CD4-positive, alpha-beta T cell treated with Interleukin-2 at 100 ng/mL for 4 hours (primary cell): ENCODE measurements at places on chromosomes 4 and X.
A peak's percentile ranks its signal among the peaks of the same experiment; 100 is the strongest.

GRCh38 chr4:176383273-176384077, 63.7 kb downstream of the SPCS3 start:
- no peak for DNase-seq

GRCh38 chr4:33467291-33467690, 2747.1 kb downstream of the PCDH7 start:
- no peak for DNase-seq

DNA sequence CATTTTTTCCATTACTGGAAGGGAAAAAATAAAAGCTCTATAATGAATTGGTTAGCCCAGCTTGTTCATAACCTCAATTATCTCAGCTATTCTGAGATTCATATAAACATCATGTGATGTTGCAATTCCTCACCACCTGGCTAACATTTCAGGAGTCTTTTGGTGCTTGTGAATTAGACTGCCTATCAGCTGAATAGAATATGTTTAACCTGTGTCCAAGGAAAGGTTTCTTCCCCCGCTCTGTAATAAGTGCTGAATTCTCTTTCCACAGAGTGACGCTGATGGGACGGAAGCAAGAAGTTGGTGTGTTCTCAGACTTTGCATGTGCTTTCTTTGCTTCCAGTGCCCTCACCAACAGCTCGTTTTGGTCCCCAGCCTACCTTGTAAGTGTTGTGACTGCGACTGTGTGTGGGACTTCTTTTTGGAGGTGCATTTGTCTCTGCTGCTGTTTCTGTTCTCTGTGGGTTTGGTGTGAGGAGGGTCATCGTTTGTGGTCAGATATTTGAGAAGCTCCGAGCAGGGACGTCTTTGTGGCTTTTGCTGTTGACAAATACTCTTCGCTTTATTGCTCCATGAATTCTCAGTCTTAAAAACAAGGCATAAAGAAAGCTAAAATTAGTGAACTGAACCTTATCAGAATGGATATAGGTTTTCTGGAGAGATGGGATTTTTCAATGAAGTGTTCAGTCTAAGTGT, 61.7 kb downstream of the PPARGC1A start:
- DNase-seq: no peak

DNA sequence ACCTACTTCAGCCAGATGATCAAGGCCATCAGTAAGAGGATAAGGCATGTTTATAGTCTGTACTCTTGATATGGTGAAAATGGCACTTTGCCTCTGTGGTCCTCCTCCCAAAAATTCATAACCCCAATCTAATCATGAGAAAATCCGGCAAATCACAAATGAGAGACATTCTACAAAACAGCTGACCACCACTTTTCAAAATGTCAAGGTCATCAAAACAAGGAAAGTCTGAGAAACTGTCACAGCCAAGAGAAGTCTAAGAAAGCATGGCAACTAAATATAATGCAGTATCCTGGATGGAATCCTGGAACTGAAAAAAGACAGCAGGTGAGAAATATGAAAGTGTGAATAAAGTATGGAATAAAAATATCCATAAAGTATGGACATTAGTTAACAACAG, 226.6 kb upstream of the INTU start:
- DNase-seq: no peak

DNA sequence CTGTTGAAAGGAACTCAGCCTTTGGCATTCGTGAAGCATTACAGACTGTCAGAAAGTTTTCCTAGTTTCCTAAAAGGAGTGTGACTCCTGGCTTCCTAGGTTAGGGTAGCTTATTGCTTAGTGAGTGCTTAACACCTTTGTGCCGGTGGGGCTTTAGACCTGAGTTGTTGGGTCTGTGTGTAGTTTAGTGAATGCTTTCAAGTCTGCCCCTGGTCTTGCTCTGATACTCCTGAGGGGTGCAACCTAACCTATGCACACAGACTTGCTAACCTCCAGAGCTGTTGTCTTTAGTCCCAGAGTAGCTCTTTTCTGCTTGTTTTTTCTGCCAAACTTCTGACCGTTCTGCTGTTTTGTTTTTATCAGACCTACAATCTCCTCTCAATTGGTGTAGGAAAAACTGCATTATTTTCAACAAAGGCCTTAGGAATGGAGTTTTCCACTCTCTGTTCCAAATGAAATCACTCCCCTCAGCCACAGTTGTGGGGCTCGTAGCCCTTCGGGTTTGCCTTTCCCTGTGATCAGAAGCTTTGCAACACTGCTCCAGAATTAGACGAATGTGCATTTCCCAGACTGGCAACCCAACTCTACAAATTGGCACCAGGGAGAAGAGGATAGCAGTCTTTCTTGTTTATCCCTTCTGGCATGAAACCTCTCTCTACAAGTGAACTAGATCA, 1399.1 kb upstream of the PCDH7 start:
- DNase-seq: no peak

DNA sequence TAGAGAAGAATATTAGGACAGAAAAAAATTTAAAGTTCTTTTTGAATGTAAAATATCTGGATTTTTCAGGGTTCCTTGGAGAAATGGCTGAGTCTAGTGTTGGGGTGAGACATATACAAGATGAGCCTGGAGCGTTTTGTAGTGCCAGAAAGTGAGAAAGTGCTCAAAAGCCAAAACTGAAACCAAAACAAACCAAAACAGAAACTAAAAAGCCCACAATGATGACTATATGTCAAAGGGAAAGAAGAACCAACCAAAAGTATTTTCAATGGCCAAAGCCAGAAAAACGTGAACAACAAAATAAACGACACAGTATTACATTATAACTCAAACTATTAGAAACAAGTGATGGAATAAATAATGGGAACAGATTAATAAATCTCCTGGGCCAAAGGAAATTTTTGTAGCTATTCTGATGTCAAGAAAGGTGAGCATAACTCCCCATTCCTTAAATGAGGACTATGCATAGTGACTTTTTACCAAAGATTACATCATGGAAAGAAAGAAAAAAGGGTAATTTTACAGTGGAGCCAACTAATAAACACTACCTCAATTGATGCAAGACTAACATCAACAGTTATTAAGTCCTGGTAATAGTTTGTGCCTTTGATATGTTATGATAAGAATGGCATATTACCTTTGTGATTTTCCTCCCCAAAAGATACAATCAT, 1137.6 kb downstream of the C4orf33 start:
- DNase-seq: peak; percentile 1

- no peak for DNase-seq
Observed at GRCh38 chrX:47212381-47213293, 5.8 kb upstream of the CDK16 start.

DNA sequence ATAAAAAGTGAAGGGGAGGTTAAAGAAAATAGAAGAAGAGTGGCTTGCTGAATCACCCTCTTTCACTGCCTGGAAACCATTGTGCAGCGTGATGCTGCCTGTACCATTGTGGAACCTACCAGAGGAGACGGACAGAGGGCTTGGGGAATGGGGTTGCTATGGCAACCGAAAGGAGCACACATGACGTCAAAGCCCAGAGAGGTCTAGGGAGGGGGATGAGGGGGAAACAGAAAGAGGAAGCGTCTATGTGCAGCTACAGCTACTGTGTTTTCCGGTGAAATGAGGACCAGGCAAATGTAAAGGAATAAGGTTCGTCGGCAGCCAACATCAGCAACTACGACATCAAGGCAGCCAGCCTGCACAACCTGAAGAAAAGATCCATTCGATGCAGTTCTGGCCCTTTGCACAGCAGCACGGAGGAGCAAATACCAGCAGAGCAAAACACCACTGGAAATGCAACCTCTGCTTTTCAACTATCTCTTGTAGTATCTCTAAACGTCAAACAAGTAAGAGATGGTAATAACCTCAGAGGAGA, at the start of gene MAPK10:
Gene MAPK10, minus strand, starts transcription at position 110 of the 535 bp plus-strand sequence.
- DNase-seq: peak; percentile 51

DNA sequence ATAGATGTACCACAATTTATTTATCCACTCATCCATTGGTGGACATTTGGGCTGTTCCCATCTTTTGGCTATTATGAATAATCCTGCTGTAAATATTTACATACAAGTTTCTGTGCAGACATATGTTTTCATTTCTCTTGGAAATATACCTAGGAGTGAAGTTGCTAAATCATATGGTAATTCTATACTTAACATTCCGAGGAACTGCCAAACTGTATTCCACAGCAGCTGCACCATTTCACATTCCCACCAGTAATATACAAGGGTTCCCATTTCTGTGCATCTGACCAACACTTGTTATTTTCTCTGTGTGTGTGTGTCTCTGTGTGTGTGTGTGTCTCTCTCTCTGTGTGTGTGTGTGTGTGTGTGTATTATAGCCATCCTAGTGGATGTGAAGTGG, 15.4 kb upstream of the DOCK11 start:
- no peak for DNase-seq

- no peak for DNase-seq
Observed at GRCh38 chr4:72318421-72319170, 250.4 kb downstream of the ADAMTS3 start.

GRCh38 chrX:45596188-45596808, 395.6 kb upstream of the DIPK2B start:
- no peak for DNase-seq

DNA sequence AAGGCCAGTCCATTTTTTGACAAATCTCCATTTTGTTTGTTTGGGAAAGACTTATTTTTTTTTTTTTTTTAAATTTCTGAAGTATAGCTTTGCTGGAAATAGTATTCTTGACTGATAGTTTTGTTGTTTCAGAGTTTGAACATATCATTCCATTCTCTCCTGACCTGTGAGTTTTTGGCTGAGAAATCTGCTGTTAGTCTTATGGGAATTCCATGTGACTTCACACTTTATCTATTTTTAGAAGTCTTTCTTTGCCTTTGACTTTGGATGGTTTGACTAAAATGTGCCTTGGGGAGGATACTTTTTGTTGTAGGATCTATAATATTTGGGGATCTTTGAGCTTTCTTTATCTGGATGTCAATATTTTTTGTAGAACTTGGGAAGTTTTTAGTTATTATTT, 10.7 kb upstream of the ADAM29 start:
- DNase-seq: no peak

- peak; percentile 46 for DNase-seq
Observed at GRCh38 chrX:55907968-55908607, 190.5 kb downstream of the RRAGB start.

GRCh38 chr4:169957785-169958184, 68.4 kb downstream of the MFAP3L start:
- no peak for DNase-seq

- no peak for DNase-seq
Observed at GRCh38 chr4:120750152-120750525, 172.4 kb downstream of the PRDM5 start.

- no peak for DNase-seq
Observed at GRCh38 chrX:15274946-15275345, 5.1 kb upstream of the ASB9 start.

DNA sequence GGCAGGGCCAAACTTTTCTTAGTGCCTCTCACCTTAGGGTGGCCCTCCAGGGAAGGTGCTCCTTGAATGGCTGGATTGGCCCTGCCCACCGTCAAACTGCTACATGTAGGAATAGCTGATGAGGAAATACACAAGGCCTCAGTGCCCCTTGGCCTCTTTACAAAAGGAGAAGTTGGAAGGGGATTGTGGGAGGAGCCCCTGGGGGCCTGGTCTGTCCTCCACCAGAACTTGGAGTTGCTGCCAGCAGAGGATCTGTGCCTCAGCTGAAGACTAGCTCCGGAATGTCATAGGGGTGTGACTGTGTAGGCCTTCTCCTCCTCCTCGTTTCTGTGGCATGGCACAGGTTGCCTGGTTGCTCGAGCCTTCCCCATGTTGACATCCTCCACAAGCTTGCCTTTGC, 142.7 kb downstream of the AMMECR1 start:
- DNase-seq: no peak

GRCh38 chrX:72366178-72366577, 60.5 kb upstream of the CITED1 start:
- DNase-seq: no peak

GRCh38 chrX:17535229-17535628, 160.2 kb downstream of the NHS start:
- peak; percentile 34 for DNase-seq

DNA sequence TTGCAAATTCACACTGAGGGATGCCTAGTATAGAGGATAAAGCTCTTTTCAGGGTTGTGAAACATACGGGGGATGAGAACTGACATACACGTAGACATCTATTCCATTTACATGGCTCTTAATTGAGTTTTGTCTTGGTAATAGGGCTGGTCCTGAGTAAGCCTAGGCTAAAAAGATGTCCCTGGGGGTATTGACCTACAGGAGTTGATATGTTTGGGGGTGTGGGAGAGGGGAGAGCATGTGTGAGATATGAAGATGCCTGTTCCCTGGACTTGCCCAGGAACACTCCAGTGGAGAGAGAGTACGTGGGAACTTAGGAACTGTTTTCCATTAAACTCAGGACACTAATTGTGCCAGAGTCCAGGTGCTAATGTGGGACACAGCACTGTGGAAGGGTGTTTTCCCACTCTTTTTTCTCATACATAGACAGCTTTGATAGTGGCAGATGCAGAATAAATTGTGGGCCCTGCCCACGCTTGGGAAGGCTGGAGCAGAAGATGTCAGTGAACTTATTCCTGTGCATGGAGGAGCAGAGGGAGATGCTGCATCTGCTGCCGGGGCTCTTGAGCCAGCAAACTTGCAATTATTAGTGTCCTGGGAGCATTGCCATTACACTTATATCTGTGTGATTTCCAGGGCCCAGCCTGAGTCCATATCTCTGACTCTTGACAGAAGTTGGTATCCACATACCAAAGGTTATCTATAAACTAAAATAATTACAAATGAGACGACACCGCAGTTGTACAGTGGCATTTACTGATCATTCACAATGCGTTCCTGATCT, 20.7 kb downstream of the SYNPO2 start:
- DNase-seq: no peak

DNA sequence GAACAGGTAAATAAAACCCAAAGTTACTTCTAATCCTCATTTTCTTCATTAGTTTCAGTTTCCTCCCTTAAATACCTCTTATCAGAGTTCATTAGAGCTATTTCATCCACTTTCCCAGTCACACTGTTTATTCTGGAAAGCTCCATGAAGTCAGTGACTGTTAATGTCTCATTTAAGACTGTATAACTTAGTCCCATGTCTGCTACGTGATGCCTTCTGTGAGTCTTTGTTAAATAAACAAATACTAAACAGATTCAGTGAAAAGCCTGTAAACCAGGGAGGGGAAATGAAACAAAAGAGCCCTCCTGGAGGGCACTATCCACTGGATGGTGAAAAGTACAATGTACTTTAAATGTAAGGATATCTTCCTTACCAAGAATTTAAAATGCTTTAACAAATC, 24.7 kb downstream of the ACE2 start:
- DNase-seq: no peak
